T-cell (primary cell): ENCODE measurements at places on chromosomes 3 and 15.

DNA sequence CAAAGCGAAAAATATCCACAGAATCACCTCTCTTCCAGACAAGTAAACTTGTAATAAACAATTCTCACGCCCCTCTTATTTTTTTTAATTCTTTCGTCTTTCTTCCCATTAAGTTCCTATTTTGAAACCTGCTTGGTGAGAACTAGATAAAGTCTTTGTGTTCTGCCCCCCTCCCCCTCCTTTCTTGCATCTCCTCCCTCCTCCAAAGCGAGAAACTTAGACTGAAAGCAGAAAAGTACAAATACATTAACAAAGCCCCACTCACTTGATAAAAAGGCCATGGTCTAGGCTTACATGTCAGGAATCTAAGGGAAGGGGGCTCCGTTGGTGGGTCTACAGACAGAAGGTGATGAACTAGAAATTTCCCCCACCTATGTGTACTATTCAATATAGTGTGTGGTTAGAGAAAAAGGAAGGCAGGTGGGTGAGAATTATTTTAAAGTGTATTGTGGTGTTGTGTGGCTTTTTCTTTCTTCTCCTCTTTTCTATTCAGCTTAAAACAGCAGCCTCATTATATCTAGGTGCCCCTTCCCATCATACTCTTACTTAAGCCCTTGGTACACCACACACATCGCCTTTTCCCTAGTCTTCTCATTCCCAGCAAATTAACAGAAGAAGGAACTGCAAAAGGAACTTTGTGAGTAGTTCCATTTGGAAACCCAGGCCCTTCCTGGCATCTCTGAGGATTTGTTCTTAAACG is 215.3 kb downstream of the MEIS2 start:
- DNase-seq: no peak

DNA sequence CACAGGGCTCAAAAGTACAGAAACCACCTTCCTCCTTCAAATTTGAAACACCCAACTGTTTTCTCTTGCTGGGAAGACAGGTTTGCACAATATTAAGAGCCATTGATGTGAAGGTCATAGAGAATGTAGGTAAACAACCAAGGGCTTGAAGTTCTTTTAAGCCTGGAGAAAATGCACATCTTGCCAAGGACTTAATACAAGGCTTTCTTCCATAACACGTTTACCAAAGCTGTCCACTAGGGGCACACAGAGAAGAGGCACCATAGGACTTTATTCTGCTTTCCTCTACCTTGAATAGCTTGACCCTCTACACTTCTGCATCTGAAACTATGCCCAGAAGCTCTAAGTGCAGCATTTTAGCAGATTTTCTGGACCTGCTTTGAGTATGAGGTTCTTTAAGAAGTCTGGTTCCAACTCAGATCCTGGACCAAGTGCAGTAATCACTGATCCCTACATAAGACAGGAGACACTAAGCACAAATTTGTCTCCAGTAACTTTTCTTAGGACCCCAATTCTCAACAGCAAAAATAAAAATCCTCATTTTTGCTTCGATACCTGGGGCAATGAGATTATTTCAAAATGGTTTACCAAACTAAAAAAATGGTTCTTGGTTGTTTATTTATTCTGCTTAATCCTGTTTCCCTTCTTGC is 138.0 kb downstream of the FBN1 start:
- no peak for DNase-seq

DNA sequence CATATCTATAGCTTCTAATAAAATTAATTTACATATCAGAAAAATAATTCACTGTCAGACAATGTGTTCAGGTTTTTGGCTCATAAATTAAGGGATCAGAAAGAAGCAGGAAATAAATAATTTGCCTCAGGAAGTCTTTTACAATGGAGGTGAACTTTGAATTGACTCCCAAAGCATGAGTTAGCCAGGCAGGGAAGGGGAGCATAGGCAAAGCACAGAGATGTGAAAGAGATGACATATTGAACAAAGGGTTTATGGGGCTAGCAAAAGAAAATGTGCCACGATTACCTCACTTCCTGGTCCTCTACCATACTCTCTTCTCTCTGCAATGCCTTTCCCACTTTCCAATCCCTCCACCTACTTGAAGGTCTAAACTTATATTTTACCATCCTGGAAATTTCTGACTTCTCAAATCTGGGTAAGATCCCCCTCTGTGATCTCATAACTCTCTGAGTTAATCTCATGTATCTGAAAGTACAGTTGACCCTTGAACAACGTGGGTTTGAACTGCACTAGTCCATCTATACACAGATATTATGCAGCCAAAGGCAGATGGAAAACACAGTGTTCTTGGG is 4.1 kb upstream of the HEXA start:
- DNase-seq: no peak

GRCh38 chr3:151611419-151611818 is 122.3 kb upstream of the AADACL2 start:
- DNase-seq: no peak

DNA sequence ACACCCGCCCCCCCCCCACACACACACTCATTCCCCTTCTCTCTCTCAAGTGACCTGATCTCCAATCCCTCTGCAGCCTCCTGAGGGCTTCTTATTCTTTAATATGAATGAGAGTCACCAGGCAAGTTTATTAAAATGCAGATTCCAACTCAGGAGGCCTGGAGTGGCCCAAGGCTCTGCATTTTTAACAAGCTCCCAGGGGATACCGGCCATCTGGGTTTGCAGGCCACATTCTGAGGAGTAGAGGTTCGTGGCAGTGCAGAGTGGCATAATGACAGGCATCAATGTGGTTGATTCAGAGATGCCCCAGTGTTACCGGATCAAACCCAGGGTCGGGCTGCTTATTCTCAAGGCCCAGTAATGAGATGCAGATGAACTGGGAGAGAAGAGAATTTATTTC is 18.9 kb downstream of the EIF1B start:
- no peak for DNase-seq

- no peak for DNase-seq
These were observed 24.0 kb upstream of the TLE3 start for GRCh38 chr15:70121624-70122302.

DNA sequence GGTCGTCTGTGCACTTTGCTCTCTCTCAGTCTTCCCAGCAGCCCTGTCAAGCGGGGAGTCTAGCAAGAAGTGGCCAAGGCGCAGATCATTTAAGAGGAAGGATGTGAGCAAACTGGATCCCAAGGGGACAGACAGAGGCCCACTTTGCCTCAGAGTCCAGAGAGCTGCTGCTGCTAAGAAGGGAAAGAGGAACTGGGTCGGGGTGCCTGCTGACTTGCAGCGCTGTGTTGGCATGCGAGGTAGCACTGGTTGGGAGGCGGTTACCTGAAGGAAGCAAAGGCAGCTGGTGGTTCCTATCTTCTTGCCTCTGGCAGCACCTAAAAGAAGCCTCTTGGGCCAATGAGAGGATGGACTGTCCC is 28.1 kb downstream of the SMAD3 start:
- no peak for DNase-seq
